ENCODE measurements at places on chromosomes 12 and 14.

GRCh38 chr12:53513712-53514410 is 6.6 kb upstream of the NPFF start:
- no peaks in the 10 kb centered on the region for H3K4me1 ChIP-seq
- H3K27me3 ChIP-seq: no peaks in the 10 kb centered on the region
- H3K27ac ChIP-seq: no peak overlapping the region

DNA sequence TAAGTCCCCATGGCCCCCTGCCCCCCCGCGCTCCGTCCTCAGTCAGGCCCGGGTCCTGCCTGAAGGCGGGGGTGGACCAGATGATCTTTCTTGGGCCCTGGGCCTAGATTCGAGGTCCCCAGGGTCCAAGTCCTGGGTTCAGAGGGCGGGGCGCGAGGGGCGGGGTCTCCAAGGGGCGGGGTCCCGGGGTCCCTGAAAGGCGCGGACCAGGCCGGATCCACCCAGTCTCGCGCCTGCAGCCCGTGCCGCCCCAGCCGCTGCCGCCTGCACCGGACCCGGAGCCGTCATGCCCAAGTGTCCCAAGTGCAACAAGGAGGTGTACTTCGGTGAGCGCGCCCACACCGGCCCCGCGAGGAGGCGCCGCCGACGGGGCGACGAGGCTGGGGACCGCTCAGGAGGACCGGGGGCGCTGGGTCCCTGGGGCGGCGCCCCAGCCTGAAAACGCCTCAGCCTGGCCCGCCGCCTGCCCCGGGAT is 325 bp downstream of the CRIP1 start:
- no peak for DNase-seq
- no peak overlapping the region for H3K27ac ChIP-seq
- H3K4me3 ChIP-seq: peak overlapping the region; percentile 17
- peaks cover 8% of the 10 kb centered on the region for H3K27me3 ChIP-seq

DNA sequence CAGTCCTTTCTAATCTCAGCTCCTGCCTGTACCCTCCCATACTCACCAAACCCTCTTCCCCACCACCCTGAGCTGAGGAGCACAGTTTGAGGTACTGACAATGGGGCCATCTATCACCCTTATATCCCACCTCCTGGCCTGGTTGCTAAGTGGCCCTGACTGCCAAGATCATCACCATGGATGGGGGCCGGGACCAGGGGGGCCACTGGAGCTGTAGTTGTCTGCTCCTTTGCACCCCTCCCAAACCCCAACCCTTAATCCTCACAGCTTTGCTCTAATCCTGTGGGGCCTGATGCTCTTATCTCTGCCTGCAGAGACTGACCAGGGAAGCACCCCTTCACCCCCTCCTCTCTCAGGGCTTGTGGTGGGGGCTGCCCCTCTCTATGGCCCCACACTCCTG is 395 bp upstream of the GNB3 start:
- H3K27me3 ChIP-seq: no peaks in the 10 kb centered on the region
- H3K27ac ChIP-seq: no peak overlapping the region
- H3K36me3 ChIP-seq: peaks cover 19% of the 10 kb centered on the region
- no peak for DNase-seq
- no peaks in the 10 kb centered on the region for H3K4me1 ChIP-seq
- no peak overlapping the region for H3K4me3 ChIP-seq

DNA sequence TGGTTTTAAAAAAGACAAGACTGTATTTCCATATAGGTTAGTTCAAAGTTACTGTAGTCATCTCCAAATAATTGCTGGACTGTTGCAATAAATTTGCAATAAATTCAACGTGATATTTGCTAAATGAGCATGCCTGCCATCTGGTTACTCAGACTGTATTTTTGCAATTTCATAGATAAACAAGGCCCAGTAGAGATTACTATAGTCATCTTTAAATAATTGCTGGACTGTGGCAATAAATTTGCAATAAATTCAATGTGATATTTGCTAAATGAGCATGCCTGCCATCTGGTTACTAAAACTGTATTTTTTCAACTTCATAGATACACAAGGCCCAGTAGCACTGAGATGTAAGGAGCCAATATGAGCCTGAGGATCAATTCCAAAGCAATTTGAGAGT is 5.6 kb downstream of the NTN4 start:
- H3K4me1 ChIP-seq: no peaks in the 10 kb centered on the region
- no peaks in the 10 kb centered on the region for H3K27me3 ChIP-seq
- DNase-seq: no peak
- H3K36me3 ChIP-seq: no peaks in the 10 kb centered on the region
- no peak overlapping the region for H3K27ac ChIP-seq
- H3K4me3 ChIP-seq: no peak overlapping the region

GRCh38 chr12:113642216-113642615 is 170.5 kb upstream of the LHX5 start:
- no peak overlapping the region for H3K4me3 ChIP-seq
- no peaks in the 10 kb centered on the region for H3K4me1 ChIP-seq
- H3K36me3 ChIP-seq: no peaks in the 10 kb centered on the region
- no peak for DNase-seq
- no peaks in the 10 kb centered on the region for H3K27me3 ChIP-seq
